Panc1 (cell line): ENCODE measurements at places on chromosomes 5 and 9.

- no peak for DNase-seq
Observed at GRCh38 chr5:165459232-165459631, 1953.8 kb downstream of the MAT2B start.

- DNase-seq, result no peak
Observed at GRCh38 chr5:58794875-58795274, 212.0 kb downstream of the RAB3C start.

DNA sequence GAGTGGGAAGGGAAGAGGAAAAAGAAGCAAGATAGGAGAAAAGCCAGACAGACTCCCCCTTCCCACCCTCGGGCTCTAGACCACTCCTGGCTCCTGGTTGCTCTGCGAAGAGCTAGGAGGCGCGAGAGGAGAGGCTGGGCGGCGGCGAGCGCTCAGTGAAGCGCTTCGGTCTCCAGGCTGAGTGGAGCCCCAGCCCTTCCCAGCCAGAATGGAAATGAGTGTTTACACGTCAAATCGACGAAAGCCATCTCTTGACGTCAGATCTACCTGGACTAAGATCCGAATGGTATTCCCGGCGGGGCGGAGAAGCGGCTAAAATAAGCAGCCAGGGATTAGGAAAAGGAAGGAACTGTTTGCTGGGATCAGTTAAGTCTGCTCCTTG is at the start of gene PCSK1:
TSS of gene PCSK1 (minus strand) at position 183 of the 382 bp plus-strand sequence. CDS start 206 bp downstream, outside the sequence.
- DNase-seq, result no peak

- no peak for DNase-seq
Observed at GRCh38 chr9:137722481-137722880, 103.7 kb downstream of the EHMT1 start.

GRCh38 chr9:126883636-126884035 is 23.2 kb downstream of the ZBTB34 start:
- DNase-seq, result no peak

DNA sequence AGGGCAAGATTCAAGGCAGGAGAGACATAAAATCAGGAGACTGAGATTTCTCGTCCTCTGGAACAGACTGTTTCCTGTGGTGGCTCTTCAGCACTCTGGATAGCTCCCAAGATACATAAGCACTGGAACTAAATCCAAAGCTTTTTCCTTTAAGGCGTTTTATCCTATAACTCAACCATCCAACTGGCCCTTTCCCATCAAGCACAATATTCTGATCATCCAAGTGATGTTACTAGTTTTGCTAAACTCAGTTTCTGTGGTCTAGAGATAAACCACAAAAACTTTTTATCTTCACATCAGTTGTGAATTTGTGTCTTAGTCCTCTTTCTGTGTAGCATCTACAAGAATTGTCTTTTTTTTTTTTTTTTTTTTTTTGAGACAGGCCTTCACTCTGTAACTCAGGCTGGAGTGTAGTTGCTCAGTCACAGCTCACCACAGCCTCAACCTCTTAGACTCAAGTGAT is 299.4 kb downstream of the COX7C start:
- DNase-seq, result no peak

- DNase-seq, result no peak
Observed at GRCh38 chr5:141992349-141992963, 20.4 kb downstream of the GNPDA1 start.

DNA sequence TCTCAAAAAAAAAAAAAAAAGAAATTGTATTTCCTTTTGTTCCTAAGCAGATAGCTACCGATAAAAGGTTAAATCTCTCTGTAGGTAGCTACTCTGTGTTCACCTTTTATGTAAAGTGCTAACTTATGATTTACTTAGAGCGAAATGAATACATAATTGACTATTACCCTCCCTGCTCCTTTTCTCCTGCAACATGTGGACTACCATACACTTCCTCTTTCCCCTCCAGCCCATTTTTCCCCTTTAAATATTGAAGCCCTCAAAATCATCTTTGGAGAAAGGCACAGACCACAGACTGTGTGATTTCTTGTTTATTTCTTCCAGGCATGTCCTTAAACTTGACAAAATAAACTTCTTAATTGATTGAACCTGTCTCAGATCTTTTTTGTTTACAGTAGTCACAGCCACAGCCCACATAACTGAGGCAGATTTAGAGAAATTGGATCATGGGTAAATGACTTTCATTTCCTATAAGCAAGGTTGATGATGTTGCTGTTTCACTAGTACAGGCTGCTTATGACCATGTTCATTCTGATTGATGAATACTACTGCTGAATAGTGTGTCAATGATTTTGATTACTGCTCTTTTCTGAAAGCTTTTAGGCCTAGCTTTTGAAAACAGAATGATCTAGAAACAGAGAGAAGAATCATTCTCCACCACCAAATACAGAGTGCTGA is 59.2 kb downstream of the PHAX start:
- DNase-seq, result no peak

DNA sequence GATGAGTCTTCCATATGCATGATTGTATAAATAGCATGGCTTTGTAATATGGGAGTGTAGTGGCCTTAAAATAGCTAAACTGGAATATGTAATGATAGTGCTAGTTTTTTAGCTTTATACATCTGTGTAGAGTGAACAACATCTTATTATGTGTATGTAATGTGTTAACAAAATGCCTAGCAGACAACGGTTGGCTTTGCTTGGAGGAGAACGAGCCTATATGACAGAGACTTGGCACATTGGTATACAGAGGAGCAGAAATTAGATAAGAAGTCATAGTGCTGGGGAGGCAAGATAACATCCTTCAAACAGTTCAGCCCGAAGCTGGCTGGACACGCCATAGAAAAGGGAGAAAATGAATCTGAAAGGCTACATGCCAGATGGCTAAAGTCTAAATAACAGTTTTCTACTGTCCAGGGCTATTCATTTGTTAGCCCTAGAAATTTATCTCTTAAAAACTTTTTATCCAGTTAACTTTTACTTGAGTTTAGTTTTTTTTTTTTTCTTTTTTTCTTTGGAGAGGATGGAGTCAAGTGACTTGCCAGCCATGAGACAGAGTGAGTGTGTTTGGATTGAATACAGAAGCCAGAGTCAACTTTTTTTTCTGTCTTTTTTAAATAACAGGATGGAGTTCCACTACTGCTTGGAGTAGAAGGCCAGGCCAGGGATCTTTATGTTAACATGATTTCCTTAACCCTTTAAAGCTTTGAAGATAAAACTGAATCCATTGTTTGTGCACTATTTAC is 214.4 kb upstream of the ACTBL2 start:
- DNase-seq, result no peak

DNA sequence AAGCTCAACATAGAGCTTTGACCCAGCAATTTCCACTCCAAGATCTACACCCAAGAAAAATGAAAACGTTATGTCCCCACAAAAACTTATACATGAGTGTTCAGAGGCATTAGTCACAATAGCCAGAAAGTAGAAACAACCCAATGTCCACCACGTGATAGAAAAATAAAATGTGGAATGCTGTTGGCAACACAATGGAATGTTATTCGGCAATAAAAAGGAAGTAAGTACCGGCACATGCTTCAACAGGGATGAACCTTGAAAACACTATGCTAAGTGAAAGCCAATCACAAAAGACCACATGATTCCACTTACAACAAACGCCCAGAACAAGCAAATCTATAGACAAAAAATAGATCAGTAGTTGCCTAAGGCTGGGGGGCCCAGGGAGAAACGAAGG is 6.0 kb downstream of the UBQLN1 start:
- DNase-seq, result no peak

GRCh38 chr5:37661227-37661920 is 178.5 kb downstream of the GDNF start:
- no peak for DNase-seq

- no peak for DNase-seq
Observed at GRCh38 chr5:4639946-4640345, 500.2 kb upstream of the ADAMTS16 start.

GRCh38 chr5:173055722-173055982 is 500 bp upstream of the CREBRF start:
- no peak for DNase-seq

GRCh38 chr5:128844354-128844923 is 120.8 kb upstream of the SLC27A6 start:
- DNase-seq, result no peak

DNA sequence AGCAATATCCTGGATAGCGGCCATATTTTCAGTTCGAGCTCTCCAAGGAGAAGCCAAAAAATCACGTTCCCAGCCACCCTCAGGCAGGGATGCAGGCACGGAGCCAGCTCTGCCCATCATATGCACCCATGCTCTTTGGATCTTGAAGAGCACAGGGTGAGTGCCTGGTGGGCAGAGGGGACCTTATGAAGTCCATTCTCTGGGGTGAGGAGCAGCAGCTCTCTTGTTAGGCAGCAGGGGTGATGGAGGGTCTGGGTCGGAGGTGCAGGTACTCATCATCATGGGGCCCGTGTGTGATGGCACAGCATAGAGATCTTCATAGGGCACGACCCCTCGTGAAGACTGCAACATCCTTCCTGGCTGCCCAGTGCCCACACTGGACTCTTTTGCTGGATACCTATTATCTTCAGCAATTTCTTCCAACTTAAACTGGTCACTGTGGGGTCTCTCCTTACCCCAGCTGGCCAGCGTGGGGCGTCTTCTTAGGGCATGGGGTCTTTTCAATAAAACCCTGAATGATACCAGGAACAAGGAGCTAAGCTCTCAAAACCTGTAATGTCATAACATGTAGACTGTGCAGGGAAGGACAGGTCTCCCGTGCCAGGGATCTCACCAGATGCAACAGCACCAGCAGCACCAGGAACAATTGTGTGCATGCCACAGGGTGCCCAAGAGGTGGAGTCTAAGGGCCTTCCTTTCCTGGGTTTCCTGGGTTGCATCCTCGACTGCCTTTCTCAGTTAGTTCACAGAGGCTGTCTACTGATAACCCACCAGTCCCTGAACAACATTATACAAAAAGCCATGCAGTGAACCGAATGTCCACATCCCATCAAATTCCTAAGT is 165.0 kb downstream of the TENT4A start:
- no peak for DNase-seq

GRCh38 chr9:108743901-108744371 is 111.8 kb downstream of the ACTL7B start:
- no peak for DNase-seq

- DNase-seq, result no peak
Observed at GRCh38 chr5:115396688-115397087, 100.2 kb upstream of the CCDC112 start.

DNA sequence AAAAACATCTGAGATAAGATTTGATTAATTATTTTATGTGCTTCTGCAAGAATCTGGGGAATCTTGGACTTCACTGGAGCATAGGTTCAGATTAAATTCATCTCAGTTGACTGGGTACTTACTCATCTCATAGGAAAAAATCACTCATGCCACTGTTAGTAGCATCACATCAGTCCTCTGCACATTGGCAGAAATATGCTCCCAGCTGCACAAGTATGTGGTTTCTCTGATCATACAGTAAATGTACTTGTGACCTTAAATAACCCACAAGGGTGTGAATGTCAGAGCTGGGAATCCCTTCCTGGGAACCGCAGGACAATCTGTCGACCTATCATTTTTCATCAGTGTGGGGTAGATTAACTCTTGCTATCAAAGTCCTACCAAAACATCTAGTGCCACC is 203.7 kb upstream of the SLC24A2 start:
- DNase-seq, result no peak

- DNase-seq, result no peak
Observed at GRCh38 chr5:72566746-72567145, 59.5 kb upstream of the ZNF366 start.

GRCh38 chr5:91381774-91382359 is 1.2 kb downstream of the ARRDC3 start:
- peak; percentile 66 for DNase-seq

- DNase-seq, result no peak
Observed at GRCh38 chr5:122154910-122155309, 25.6 kb downstream of the ZNF474 start.

DNA sequence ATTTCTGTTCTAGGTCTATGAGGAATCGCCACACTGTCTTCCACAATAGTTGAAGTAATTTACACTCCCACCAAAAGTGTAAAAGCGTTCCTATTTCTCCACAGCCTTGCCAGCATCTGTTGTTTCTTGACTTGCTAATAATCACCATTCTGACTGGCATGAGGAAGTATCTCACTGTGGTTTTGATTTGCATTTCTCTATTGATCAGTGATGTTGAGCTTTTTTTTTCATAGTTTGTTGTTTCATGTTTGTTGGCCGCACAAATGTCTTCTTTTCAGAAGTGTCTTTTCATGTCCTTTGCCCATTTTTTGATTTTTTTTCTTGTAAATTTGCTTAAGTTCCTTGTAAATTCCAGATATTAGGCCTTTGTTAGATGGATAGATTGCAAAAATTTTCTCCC is 867.1 kb downstream of the DTWD2 start:
- DNase-seq, result no peak

DNA sequence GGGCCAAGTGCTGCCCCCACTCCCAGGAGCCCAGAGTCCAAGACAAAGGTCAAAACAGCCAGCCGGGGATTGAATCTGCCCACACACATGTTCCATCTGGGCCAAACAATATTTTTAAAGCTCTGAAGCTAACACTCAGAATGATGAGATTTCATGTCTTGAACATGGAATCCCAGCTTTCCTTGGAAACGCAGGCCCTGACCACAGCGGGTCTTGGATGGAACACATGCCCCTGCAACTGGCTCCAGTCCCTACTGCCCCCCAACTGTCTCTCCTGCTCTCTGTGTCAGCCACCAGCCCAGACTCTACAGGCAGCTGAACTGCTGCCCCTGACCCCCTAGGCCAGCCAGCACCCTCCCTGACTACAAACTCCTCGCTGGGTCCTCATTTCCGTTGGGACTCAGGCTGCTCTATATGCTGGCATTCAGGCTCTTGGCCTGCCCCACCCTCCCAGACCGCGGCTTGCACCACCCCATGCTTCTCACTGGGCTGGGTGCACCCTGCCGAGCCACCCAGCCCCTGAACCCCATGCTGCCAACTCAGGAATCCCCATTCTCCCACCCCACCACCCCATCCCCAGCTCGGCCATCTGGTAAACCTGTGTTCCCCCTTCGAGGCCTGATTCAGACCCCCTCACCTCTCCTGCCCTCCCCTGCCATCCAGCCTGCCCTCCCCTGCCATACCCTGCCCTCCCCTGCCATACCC is 71.7 kb downstream of the ADAMTS2 start:
- no peak for DNase-seq

DNA sequence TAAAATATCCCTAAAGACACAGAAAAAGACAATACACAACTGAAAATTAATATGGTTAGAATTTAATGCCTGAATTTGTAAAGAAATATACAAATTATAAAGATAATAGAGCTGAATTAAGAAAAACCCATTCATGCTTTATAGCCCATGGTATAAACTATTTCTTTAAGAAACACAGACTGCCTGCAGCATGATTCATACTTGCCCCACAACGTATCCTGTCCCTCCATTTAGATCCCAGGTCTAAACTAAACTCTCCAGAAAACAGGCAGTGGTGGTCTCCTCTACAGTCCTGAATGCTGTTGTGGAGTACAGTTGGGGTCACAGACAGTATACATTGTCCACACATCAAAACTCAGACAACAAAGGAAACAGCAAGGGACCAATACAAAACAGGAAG is 24.8 kb downstream of the IL6ST start:
- no peak for DNase-seq
